ENCODE measurements at places on chromosomes 11 and 22.
A peak's percentile ranks its signal among the peaks of the same experiment; 100 is the strongest.

DNA sequence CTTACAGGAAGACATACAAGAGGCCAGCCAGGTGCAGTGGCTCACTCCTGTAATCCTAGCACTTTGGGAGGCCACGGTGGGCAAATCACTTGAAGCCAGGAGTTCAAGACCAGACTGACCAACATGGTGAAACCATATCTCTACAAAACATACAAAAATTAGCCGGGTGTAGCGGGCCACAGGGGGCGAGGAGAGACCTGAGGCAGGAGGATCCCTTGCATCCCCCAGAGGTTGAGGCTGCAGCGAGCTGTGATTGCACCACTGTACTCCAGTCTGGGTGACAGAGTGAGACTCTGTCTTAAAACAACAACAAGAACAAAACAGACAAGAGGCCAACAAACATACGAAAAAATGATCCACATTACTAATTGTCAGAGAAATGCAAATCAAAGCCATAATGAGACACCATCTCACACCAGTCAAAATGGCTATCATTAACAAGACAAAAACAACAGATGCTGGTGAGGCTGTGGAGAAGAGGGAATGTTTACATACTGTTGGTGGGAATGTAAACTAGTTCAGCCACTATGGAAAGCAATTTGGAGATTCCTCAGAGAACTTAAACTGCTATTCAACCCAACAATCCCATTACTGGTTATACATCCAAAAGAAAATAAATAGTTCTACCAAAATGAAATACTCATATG lies 498.8 kb upstream of the ARHGAP42 start:
- no peak for DNase-seq

- DNase-seq: no peak
These were observed 27.0 kb upstream of the MOB2 start for GRCh38 chr11:1513326-1514296.

- DNase-seq: no peak
These were observed 124.7 kb downstream of the PARVA start for GRCh38 chr11:12502046-12502445.

- no peak for DNase-seq
These were observed 145.1 kb downstream of the TBC1D22A start for GRCh38 chr22:46907241-46908215.

DNA sequence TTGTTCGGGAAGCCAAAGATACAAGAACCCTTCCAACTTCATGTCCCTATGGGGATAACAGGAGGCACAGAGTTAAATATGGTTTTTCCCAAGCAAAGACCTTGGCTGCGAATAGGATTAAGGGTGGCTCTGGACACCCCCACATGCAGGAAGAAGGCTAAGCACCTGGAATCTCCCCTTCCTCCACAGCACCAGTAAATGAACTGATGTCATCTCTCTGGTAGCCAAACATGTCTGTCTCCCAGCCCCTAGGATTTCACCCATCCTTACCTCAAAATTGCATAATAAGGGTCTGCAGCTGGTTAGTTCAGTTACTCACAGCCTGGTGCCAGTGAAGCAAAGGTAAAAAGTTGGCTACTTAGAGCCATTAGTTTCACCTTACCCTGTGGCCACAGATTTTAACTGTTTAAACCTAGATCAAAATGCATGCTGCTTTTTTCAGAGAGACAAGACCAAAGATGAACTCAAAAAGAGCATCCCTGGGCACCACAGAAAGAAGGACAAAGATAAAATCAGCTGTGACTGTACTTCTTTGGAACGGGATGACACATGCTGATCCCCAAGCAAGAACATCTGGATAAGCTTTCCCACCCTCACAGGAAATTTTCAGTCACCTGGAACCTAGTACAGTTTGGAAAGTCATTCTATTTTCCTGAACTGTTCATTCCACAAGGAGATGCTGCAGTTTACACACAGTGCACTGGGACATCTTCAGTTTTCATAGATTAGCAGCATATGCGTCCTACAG lies 77.2 kb upstream of the AKIP1 start:
- peak; percentile 84 for DNase-seq

- peak; percentile 52 for DNase-seq
These were observed 84.4 kb upstream of the SLC5A12 start for GRCh38 chr11:26806219-26806618.

DNA sequence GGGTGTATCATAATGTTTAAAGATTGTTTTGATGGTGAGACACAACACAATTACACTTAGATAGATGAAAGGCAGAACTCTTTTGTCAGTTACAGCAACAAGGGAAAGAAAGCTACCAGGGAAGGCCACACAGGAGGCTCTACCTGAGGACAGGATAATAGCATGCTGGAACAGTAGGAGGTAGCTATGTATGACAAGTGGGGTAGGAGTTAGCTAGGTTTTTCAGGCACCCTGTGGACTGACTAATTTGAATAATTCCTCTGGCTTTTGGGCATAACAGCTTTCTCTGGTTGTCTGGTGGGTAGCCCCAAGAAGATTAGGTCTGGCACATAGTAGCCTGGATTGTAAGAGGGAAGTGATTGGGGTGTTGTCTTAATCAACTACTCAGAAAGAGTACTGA lies 475.4 kb upstream of the CHORDC1 start:
- no peak for DNase-seq

GRCh38 chr11:78083021-78083420 lies 3.4 kb upstream of the NDUFC2 start:
- no peak for DNase-seq

- no peak for DNase-seq
These were observed 34.2 kb upstream of the PLET1 start for GRCh38 chr11:112294688-112295340.

- no peak for DNase-seq
These were observed 1.6 kb downstream of the C11orf87 start for GRCh38 chr11:109423466-109424190.

- no peak for DNase-seq
These were observed 1.1 kb downstream of the GRIA4 start for GRCh38 chr11:105610871-105611571.

GRCh38 chr11:35313066-35313759 lies 106.1 kb downstream of the SLC1A2 start:
- no peak for DNase-seq

- no peak for DNase-seq
These were observed 23.2 kb downstream of the AMOTL1 start for GRCh38 chr11:94791216-94791889.

GRCh38 chr11:70913715-70914231 lies 338.6 kb downstream of the SHANK2 start:
- DNase-seq: no peak

All from bronchial epithelial cell (primary cell).